ENCODE measurements at places on chromosomes 12 and 14. TPM values are rescaled to one million over a fixed set of nuclear protein-coding genes. Genes with fewer than 3 reads are reported as not detected.

GRCh38 chr14:96762650-96763049 is 34.5 kb upstream of the VRK1 start:
- H3K27ac ChIP-seq: no peak overlapping the region
- no peaks in the 10 kb centered on the region for H3K36me3 ChIP-seq
- H3K4me3 ChIP-seq: no peak overlapping the region
- DNase-seq: no peak
- no peaks in the 10 kb centered on the region for H3K4me1 ChIP-seq

DNA sequence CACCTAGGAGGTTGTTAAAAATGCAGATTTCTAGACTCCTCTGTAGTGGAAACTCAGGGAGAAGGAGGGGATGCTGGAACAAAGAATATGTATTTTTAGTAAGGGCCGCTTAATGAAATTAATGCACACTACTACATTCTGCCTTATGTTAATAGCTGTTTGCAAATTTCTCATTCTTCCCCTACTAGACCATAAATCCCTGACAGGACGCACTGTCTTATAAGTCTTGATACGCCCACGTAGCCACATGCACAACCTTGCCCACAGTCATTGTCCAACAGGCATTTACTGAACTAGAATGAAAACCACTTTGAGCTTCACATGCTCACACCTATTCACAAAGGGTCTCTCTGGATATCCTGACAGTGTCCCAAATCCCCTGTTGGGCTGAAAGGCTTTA is 10.5 kb downstream of the KRT2 start:
- no peak overlapping the region for H3K4me3 ChIP-seq
- no peaks in the 10 kb centered on the region for H3K27me3 ChIP-seq
- no peak for DNase-seq
- H3K36me3 ChIP-seq: no peaks in the 10 kb centered on the region

- peaks cover 24% of the 10 kb centered on the region for H3K4me1 ChIP-seq
- no peaks in the 10 kb centered on the region for H3K36me3 ChIP-seq
- H3K4me3 ChIP-seq: no peak overlapping the region
- H3K27me3 ChIP-seq: no peaks in the 10 kb centered on the region
- no peak overlapping the region for H3K27ac ChIP-seq
Observed at GRCh38 chr12:49689785-49690184, 17.4 kb downstream of the FMNL3 start.

SLC35E3 gene
- 25.6 TPM for total RNA-seq

DNA sequence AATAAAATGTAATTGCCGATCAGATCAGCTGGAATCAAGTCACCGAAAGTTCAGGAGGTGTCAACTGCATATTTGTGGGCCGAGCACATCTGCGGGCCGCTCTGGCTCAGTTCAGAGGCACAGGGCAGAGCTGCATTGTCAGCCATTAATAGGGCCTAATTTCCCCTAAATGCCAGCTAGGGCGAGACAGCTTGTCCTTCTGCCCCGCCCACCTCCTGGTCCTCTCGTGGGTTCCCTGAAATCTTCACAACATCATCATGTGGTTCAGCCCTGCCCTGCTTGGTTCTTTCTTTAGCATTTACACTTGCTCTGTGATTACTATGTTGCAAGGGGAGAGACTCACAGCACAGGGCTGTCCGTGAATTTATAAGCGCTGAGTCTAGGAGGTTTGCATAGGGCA is 148.9 kb downstream of the CHST11 start:
- H3K27ac ChIP-seq: peak overlapping the region; percentile 79
- DNase-seq: peak; percentile 72
- peaks cover 32% of the 10 kb centered on the region for H3K4me1 ChIP-seq
- H3K36me3 ChIP-seq: no peaks in the 10 kb centered on the region
- H3K4me3 ChIP-seq: no peak overlapping the region

PCNX1 gene
- total RNA-seq: 83.2 TPM

- no peaks in the 10 kb centered on the region for H3K36me3 ChIP-seq
- H3K27me3 ChIP-seq: no peaks in the 10 kb centered on the region
- no peak for DNase-seq
Observed at GRCh38 chr12:4223273-4223845, 50.2 kb upstream of the CCND2 start.

- H3K27me3 ChIP-seq: no peaks in the 10 kb centered on the region
- H3K4me1 ChIP-seq: peaks cover 79% of the 10 kb centered on the region
- no peak overlapping the region for H3K4me3 ChIP-seq
- no peak for DNase-seq
Observed at GRCh38 chr12:6956021-6956727, 5.0 kb downstream of the PTPN6 start.

NRL gene
- 2.6 TPM for total RNA-seq

DNA sequence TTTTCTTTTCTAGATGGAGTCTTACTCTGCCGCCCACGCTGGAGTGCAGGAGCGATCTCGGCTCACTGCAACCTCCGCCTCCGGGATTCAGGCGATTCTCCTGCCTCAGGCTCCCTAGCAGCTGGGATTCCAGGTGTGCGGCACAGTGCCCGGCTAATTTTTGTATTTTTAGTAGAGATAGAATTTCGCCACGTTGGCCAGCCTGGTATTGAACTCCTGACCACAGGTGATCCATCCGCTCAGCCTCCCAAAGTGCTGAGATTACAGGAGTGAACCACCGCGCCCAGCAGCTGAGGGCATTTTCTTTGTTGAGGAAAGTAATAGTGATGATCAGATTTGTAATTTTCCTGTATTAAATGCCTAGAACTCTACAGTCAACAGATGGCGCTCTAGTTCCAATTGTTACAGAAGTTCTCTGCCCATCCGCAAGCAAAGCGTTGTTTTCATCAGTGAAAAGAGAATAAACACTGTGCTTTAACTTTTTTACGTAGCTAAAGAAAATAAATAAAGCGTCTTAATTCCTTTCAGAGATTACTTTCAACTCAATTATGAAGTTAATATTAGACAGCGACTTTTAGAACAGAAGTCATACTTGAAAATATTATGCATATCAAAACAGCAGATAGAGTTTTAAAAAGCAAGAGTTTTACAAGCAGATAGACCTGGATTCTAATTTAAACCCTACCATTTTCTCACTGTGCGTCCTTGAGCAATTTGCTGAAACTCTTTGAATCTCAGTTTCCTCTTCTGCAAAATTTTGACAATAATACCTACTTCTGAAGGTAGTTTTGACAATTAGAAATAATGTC is 335.1 kb downstream of the DUSP6 start:
- H3K4me1 ChIP-seq: peaks cover 16% of the 10 kb centered on the region
- H3K27me3 ChIP-seq: no peaks in the 10 kb centered on the region
- no peak overlapping the region for H3K27ac ChIP-seq
- peak; percentile 22 for DNase-seq
- H3K4me3 ChIP-seq: no peak overlapping the region
- H3K36me3 ChIP-seq: no peaks in the 10 kb centered on the region

TAS2R10 gene
- not detected for total RNA-seq

ERP27 gene
- total RNA-seq: 4.3 TPM

DNA sequence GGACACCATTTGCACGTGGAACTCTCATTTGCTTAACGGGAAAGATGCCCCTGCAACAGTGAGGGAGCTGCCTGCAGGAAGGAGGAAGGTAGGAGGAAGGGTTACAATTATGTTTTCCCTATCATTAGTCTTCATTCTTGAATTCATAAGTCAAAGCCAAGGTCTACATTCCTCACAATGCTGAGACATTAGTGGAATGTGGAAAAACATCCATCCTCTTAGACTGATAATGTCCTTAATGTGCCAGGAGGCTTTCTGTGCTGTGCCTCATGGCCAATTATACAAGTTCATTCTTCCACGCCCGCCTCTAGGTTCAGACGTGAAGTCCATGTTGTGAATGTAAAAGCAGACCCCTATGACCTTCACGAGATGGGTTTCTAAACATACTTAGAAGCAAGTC is 1212.4 kb upstream of the TMEM132C start:
- no peak overlapping the region for H3K27ac ChIP-seq
- no peak for DNase-seq
- no peaks in the 10 kb centered on the region for H3K4me1 ChIP-seq
- H3K4me3 ChIP-seq: no peak overlapping the region

ZDHHC22 gene
- not detected for total RNA-seq

GRCh38 chr14:76537906-76538647 is 162.1 kb downstream of the ESRRB start:
- DNase-seq: no peak
- H3K4me3 ChIP-seq: no peak overlapping the region
- no peaks in the 10 kb centered on the region for H3K36me3 ChIP-seq
- no peaks in the 10 kb centered on the region for H3K27me3 ChIP-seq
- H3K27ac ChIP-seq: no peak overlapping the region

DNA sequence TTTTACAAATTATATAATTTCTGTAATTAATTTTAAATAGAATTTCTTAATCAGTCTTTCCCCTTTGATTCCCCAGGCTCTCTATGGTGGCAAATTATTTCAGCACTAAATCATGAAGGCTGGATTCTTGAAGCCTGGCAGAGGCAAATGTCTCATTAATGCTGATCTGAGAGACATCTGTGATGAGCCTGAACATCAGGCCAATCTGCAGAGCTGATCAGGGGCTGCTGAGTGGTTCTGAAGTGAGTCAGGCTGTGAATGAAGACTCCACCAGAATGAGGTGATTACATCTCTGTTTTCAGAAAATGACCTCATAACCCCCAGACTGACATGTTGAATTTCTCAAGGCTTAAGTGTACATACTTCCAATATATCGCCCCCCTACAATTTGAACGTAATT is 124.2 kb upstream of the MIS18BP1 start:
- no peak overlapping the region for H3K27ac ChIP-seq
- H3K4me1 ChIP-seq: no peaks in the 10 kb centered on the region
- H3K4me3 ChIP-seq: no peak overlapping the region
- H3K27me3 ChIP-seq: no peaks in the 10 kb centered on the region
- DNase-seq: no peak
- H3K36me3 ChIP-seq: no peaks in the 10 kb centered on the region

GOLT1B gene
- 30.1 TPM for total RNA-seq

DNA sequence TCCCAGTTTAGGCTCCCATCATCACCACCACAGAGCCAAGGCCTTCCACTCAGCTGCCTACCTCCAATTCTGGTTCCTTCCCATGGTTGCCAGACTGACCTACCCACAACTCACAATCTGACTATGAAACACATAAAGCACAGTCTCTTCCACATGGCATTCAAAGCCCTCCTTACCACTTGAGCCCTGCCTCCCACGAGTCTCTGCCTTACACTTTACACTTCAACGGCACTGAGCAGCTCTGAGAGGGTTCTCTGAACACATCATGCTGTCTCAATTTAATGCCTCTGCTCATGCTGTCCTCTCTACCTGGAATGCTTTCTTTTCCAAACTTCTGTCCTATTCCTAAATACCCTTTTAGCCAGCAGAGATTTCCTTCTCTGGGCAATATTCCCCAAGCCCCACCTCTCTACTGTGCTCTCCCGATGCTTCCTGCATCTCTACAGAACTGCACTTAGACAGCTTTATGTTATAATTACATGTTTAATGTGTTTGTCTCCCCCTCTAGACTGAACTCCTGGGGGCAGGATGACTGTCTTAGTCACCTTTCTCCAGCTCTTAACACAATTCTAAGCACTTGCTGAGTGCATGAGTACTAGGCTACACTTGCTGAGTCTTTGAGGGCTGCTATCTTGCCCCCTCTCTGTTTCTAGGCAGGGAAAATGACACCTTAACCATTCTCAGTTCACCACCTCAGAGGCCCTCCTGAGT is 23.5 kb downstream of the FMNL3 start:
- no peaks in the 10 kb centered on the region for H3K36me3 ChIP-seq
- no peak for DNase-seq
- H3K4me3 ChIP-seq: no peak overlapping the region
- no peak overlapping the region for H3K27ac ChIP-seq
- H3K27me3 ChIP-seq: no peaks in the 10 kb centered on the region
- H3K4me1 ChIP-seq: peaks cover 5% of the 10 kb centered on the region

DAZAP2 gene
- 212 TPM for total RNA-seq

DNA sequence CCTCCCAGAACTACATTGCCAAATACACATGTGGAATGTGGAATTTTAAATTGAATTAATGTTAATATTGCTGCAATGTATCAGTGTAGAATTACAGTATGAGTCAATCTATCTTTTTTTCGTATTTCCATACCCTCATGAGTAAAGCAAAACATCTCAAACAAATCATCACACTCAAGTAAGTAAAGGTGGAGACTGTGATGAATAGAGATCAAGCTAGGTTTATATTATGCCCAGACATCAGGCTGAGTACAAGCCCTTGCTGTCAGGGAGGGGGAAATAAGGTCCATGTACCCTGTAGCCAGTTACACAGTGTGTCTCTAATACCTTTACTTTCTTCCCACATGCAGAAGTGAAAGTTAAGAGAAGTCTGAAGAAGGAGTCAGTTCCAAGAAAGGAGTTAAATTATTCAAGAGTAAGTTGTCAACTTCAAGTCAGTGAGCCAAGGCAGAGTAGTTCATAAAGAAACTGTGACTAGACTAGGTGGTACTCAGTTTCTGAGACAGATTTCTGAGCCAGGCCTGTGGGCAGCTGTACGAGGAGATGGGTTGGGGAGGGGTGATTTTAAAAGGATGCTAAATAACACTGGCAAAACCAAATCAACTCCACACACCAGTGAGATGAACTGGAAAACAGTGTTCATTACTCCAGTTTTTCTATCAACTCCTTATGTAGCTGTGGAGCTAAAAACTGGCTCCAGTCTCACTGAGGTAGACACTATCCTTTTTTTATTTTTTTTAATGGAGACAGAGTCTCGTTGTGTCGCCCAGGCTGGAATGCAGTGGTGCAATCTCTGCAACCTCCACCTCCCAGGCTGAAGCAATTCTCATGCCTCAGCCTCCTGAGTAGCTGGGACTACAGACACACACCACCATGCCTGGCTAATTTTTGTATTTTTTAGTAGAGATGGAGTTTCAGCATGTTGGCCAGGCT is 23.8 kb upstream of the STK38L start:
- no peak overlapping the region for H3K27ac ChIP-seq
- no peaks in the 10 kb centered on the region for H3K36me3 ChIP-seq
- no peak overlapping the region for H3K4me3 ChIP-seq
- no peak for DNase-seq
- no peaks in the 10 kb centered on the region for H3K27me3 ChIP-seq

RPGRIP1 gene
- 0.15 TPM for total RNA-seq

GRCh38 chr14:103286968-103287850 is 46.8 kb upstream of the EIF5 start:
- H3K27me3 ChIP-seq: no peaks in the 10 kb centered on the region
- no peak overlapping the region for H3K4me3 ChIP-seq
- DNase-seq: no peak

GRCh38 chr12:99985129-99985570 is 414 bp upstream of the ANKS1B start:
- H3K27ac ChIP-seq: no peak overlapping the region
- no peak for DNase-seq
- no peaks in the 10 kb centered on the region for H3K27me3 ChIP-seq
- H3K4me3 ChIP-seq: peak overlapping the region; percentile 58

- H3K27me3 ChIP-seq: no peaks in the 10 kb centered on the region
- no peaks in the 10 kb centered on the region for H3K36me3 ChIP-seq
- peaks cover 19% of the 10 kb centered on the region for H3K4me1 ChIP-seq
- H3K4me3 ChIP-seq: no peak overlapping the region
- H3K27ac ChIP-seq: no peak overlapping the region
Observed at GRCh38 chr14:50318031-50318626, 6.0 kb downstream of the DMAC2L start.

DNA sequence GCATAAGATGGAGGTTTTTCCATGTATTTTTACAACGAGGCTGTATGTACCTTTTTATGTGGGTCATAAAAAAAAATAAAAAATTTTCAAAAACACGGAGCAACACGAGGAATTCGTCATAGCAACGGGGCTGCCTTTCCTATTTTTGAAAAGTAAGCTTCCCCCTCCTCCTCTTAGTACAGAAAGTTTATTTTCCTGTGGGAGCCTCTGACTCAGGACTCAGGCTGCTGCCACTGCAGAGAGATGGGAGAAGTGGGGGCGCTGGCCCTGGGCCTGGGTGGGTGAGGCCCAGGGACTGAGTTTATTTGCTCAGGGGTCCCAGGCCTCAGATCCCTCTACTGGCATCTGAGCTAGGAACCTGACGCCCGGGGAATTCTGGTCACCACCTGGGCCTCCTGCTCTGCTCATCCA is 10.2 kb upstream of the CMKLR1 start:
- DNase-seq: no peak
- no peaks in the 10 kb centered on the region for H3K27me3 ChIP-seq
- no peaks in the 10 kb centered on the region for H3K36me3 ChIP-seq
- no peaks in the 10 kb centered on the region for H3K4me1 ChIP-seq
- no peak overlapping the region for H3K27ac ChIP-seq
- no peak overlapping the region for H3K4me3 ChIP-seq
